Epithelial cell of proximal tubule (primary cell): ENCODE measurements at places on chromosomes 1 and 21. TPM values are rescaled to one million over a fixed set of nuclear protein-coding genes. Genes with fewer than 3 reads are reported as not detected.

- no peak for DNase-seq
Measured at GRCh38 chr1:84430546-84430945, 32.3 kb downstream of the DNASE2B start.

DNA sequence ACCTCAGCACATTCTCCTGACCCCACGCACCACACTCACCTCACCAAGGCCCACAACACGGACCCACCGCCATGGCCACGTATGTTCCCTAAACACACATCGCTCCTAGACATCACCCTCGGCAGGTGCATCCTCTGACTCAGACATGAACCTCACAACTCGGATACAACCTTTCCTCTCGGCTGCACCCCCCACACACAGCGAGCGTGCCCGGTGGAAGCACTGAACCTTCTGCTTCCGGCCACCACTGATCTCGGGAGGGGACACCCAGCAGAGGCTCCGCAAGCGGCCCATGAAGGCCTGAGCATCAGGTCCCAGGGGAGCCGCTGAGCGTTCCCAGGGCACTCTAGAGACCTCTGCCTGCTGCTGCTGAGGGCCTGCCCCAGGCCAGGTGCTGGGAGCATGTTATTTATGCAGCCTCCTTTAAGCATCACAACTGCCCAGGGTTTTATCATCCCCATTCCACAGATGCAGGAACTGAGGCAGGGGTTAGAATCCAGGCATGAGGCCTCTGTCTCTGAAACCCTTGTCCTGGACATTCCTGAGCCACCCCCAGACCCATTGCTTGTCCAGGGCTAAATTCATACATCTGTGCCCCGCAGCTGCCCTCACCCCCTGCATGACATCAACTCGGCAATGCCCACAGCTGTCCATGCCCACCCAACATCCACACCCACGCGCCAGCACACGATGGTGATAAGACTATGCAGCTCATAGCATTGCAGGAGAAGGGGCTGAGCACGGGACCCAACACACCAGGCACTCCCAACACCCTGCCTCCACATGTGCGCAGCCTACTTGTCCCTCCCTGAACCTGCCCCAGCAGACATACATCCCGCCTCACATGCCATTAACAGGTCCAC is 27.0 kb downstream of the SDC3 start:
- no peak for DNase-seq

- DNase-seq, result peak; percentile 74
Measured at GRCh38 chr1:44628962-44629756, 45.1 kb downstream of the TMEM53 start.

DNA sequence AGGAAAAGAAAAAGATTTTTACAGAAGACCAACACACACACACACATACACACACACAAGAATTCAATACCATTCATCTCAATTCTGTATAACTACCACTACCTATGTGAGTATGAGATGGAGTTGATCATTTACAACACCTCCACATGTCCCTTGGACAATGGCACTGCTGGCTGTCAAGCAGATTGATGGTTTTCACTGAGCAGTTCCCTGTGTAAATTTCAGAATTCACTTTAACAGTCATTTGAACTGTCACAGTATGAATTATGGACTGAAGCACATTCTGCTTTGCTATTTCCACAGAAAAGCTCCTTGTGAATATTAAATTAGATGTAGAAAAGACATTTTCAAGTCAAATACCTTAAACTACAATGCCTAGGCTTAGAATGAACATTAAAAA is 14.3 kb downstream of the KCNT2 start:
- no peak for DNase-seq

Gene CHIA
- not detected in 2 replicates for total RNA-seq
